ENCODE measurements at places on chromosomes 16 and 17.

DNA sequence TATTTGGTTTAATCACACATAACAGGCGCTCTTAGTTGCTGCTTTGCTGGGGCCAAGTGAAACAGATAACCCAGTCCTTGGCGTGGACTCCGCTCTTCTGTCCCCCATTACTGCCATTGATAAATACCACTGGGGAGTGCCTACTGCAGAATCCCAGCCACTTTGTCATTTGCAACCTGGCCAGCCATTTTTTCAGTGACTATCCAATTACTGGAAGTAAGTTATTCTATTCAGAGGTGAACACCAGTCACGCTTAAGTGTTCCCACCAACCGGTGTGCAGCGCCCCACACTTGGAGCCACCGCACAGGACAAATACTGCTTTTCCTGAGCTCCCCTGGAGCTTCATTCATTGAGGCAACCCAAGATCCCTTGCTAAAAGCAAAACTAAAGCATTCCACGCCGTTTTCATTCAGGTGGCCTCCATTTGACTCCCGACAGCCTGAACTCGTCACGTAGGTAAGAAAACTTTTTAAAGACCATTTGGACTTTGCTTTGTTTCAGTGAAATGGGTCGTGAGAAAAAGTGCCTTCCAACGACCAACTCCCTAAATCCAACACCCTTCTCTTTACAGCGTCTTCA lies 1.8 kb downstream of the USP7 start:
- DNase-seq: peak; percentile 32

GRCh38 chr16:1887711-1888354 lies 15.9 kb upstream of the MEIOB start:
- no peak for DNase-seq

DNA sequence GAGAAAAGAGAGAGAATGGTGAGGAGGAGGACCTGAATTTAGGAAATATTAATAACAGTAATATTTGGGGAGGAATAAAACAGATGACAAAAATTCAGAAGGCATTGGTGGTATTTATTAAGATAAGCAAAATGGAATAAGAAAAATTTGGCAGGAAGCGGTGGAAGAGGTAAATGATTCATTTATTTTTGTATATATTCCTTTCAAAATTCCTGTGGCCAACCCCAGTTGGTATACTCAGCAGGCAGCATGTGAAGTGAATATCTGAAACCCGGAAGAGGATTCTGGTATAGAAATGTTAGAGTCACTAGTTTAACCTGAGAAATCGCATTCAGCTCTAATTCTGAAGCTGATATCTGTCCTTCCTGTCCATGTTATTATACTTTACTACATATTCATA lies 792.0 kb downstream of the KCNJ2 start:
- DNase-seq: no peak

- DNase-seq: no peak
Measured at GRCh38 chr17:77036136-77036840, 104.5 kb upstream of the SEC14L1 start.

DNA sequence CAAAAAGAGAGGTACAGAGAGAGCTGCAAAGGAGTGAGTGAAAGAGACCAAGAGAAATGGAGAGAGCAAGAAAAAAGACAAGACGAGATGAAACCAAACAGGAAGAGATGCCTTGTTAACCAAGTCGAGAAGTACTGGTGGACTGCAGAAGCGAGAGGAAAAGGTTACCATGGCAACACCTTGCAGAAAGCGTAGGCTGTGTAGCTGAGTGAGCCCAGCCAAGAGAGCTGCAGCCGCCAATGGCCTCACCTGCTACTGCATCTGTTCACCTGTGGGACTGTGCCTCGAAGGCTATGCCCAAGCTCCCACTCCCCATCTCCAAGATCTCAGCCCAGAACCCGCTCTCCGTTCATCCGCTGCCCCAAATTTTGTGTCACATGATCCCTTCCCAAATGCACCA lies 161.3 kb downstream of the SLC39A11 start:
- DNase-seq: peak; percentile 44

DNA sequence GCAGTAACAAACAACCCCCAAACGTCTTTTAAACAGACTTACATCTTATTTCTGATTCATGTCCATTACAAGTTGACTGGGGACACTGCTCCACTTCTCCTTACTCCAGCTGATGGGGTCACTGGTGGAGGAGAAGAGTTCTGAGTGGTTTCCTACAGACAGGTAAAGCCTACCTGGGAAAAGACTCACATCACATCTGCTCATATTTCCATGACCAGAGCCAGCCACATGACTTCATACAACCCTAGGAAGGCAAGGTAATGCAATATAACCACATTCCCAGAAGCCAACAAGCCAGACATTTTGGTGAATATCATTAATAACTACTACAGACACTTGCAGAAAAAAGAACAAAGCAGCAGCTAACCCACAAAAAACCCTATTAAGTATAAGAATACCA lies 90.5 kb upstream of the IRX6 start:
- no peak for DNase-seq

- DNase-seq: no peak
Measured at GRCh38 chr16:54411544-54411943, 125.0 kb upstream of the IRX3 start.

DNA sequence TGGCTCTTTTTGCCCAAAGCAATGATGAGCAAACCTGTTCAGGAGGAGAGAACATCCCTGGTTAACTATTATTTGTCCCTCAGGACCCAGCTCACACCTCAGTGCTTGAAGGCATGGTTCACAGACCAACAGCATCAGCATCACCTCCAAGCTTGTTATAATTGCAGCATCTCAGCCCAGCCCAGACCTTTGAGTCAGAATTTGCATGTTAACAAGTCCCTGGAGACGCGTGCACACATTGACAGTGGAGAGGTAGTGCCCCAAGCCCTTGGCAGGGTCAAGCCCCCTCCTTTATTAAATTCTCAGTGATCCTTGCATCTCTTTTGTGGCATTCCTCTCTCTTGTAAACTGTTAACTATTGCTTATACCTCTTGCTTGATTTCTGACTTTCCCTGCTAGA lies 488.6 kb downstream of the HAPSTR1 start:
- DNase-seq: no peak

DNA sequence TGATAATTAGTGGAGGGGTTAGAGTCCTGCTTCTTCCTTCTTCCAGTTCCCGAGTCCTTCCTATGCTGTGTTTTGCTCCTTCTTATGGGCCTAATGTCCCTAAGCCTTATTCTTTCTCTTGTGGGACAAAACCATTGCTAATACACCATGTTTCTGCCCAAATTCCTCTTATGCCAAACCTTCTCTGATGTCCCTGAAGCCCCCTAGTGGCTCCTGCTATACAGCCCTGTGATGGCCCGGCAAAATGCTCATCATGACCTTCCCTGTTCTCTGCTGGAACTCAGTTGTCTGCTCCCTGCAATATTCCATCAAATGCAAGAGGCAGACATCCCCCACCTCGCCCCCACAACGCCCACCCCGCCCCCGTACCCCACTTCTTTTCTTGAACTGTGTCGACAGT lies 171.6 kb downstream of the CDH11 start:
- no peak for DNase-seq

- DNase-seq: no peak
Measured at GRCh38 chr16:54270711-54271110, 15.9 kb downstream of the IRX3 start.

GRCh38 chr16:72313903-72314302 lies 141.9 kb upstream of the PMFBP1 start:
- no peak for DNase-seq

DNA sequence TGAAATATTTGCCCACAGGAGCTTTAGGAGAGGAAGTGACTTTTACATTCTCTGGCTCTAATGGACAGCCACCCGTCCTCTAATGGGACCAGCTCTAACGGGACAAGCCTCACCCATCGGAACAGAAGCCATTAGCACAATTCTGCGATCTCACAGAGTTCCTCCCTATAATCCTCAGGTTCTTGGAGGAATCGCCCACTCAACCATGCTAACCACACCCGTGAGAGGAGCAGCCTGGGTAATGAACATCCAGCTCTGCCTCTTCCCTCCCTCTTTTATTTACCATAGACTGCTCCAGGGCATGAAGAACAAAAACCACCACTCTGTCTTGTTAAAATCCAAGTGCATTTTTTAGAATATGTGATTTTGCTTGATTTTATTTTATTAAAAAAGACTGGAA lies 6.8 kb downstream of the SLC35B1 start:
- DNase-seq: no peak

DNA sequence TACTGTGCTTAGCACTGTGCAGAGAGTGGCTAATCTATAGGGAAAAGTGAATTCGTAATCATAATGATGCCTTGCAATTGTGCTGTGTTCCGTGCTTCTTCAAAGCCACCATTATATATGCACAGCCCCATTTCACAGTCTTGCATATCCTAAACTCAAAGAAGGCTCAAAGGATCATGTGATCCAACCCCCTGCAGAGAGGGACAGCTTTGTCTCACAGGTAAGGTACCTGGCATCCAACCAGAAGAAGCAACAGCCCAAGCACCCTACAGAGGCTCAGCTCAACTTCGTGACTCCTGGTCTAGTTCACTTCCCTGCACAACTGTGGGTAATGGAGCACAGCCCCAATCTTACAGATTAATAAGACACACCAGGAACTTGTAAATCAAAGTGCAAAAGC lies 124.0 kb downstream of the ZNF423 start:
- DNase-seq: no peak

- no peak for DNase-seq
Measured at GRCh38 chr16:16120044-16120381, 103.3 kb downstream of the ABCC6 start.

DNA sequence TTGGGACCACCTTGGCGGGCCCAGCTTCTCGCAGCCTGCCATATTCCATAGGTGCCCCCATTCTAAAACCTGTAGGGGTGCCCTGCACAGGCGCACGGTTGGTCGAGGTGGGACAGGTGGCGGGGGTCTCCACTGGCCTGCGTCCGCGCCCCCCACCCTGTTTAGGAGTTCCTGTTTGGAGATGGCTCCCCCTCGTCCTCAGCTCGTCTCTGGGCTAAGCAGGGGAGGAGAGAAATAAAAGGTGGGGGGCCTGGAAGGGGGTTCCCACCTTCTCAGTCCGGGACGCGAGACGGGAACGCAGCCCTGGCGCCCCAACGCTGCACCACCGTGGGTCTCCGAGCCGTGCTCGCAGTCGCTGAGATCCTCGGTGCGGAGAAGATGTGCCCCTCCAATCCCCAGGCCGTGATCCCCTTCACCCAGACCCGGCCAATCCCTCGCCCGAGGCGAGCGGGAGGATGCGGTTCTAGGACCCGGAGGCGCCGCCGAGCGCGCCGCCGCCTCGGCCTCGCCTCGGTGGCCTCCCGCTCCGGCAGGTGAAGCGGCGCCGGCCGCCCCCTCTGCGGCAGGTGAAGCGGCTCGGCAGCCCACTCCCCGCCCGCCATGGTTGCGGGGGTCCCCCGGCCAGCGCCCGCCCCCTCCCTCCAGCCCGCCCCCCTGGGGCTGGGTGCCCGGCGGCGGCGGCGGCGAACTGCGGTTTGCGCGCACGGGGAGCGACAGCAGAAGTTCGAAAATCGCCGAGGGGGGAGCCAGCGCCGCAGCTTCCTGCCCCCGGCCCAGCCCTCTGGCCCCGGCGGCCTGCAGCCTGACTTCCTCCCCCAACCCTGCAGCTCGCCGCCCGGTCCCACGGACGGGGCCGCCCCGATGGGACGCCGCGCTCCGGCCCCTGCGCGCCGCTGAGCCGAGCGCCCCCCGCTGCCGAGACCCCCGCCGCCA lies at the start of gene FMNL1:
FMNL1 (plus strand) TSS at position 805 of the 933 bp plus-strand sequence. CDS start 240 bp downstream, outside the sequence.
- DNase-seq: peak; percentile 79

GRCh38 chr16:8972843-8973586 lies 9.3 kb upstream of the USP7 start:
- DNase-seq: no peak

DNA sequence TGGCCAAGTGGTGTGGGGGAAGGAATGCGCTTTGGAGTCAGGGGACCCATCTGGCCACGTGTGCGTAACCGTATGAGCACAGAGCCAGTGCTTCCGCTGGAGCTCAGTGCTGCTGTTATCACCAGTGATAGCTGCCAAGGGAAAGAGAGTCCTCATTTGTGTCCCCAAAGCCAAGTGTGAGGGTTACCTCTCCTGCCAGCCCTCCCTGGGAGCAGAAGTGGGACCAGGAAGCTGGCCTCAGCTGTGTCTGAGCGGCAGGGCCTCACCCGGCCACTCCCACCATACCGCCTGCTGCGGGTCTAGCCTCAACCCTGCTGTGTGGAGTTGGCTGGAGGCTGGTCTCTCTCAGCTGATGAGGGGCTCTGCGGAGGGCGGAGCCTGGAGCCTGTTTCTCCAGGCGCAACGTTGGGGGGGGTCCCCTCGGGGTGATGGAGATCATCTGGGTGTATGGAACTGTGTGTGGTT lies 44.5 kb downstream of the MEAK7 start:
- no peak for DNase-seq

DNA sequence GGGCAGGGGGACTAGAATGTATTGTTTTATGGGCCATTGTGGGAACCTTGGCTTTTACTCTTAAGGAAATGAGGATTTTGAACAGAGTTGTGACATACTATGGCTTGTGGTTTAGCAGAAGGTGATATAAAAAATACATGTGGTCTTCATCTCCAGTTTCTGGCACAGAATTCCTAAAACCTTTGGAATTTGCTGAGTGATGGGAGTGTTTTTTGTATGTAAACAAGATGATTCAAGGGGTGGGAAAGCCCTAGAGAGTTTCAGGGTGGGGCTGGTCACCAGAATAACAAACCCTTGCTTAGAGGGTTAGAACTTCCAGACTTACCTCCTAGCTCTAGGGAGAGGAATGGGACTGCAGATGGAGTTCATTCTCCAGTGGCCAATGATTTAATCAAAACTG lies 316.1 kb downstream of the PHKB start:
- DNase-seq: no peak

DNA sequence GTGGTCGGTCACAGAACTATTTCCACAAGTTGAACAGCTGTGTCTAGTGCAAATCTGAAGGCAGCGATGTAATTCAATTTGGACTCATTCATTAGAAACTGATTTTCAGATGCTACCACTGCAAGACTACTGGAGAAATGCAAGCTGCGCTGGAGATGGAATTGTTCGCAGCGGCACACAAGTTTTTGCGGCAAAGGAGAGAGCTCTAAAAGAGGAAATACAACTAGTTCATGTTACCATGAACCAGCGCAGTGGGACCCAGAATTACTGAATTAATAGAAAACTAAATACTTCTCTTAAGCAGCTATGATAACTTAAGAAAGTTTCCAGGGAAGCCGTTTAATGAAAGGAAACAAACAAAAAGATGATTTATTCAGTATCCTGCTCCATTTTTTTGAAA lies 1.9 kb downstream of the CREBBP start:
- no peak for DNase-seq

Data from activated CD4-positive, alpha-beta T cell treated with anti-CD3 and anti-CD28 coated beads for 36 hours (primary cell).